COLO829 (cell line): ENCODE measurements at places on chromosomes 7 and 10.

DNA sequence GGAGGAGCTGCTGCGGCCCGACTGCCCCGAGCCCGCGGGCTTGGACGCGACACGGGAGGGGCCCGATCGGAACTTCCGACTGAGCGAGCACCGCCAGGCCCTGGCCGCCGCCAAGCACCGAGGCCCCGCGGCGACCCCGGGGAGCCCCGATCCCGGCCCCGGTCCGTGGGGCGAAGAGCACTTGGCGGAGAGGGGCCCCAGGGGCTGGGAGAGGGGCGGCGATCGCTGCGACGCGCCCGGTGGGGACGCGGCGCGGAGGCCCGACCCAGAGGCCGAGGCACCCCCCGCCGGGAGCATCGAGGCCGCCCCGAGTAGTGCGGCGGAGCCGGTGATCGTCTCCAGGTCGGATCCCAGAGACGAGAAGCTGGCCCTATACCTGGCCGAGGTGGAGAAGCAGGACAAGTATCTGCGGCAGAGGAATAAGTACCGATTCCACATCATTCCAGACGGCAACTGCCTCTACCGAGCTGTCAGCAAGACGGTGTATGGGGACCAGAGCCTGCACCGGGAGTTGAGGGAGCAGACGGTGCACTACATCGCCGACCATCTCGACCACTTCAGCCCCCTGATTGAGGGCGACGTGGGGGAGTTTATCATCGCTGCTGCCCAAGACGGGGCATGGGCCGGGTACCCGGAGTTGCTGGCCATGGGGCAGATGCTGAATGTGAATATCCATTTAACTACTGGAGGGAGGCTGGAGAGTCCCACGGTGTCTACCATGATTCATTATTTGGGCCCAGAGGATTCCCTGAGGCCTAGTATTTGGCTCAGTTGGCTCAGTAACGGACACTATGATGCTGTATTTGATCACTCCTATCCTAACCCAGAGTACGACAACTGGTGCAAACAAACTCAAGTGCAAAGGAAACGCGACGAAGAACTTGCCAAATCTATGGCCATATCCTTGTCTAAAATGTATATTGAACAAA is 1.4 kb downstream of the OTUD1 start:
- no peak for DNase-seq

DNA sequence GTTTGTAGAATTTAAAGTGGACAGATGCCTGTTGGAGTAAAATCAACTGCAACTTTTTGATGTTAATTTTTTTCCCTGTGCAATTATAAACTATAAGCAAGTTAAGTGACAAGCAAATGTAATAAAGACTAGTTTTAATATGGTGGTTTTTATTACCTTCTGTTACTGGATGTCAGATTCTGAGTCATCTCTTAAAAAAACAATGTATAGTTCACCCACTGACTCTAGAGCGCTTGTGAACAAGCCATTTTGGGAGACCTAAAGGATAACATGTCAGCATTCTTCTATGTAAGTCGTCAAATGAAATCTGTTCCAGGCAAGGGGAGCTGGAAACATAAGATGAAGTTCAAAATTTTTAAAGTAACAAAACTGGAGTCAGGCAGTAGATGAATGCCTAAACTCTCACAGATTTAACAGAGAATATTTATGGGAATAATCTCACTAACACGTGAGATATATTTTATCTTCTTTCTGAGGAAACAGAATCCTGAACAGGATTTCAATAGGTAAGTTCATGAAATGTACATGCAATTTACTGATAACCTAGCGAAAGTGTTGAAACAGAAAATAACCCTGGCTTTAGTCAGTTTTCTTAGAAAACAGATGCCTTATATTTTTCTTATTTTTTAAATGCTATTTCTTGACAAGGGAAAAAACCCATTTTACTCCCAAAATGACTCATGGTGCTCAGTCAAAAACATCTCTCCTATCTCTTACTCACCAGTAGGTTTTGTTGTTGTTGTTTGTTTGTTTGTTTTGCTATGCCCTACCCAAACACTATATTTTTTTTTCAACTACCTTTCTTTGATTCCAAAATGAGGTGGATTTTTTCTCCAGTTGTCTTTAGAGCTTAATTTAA is 91.7 kb downstream of the SLC39A12 start:
- DNase-seq, result no peak

DNA sequence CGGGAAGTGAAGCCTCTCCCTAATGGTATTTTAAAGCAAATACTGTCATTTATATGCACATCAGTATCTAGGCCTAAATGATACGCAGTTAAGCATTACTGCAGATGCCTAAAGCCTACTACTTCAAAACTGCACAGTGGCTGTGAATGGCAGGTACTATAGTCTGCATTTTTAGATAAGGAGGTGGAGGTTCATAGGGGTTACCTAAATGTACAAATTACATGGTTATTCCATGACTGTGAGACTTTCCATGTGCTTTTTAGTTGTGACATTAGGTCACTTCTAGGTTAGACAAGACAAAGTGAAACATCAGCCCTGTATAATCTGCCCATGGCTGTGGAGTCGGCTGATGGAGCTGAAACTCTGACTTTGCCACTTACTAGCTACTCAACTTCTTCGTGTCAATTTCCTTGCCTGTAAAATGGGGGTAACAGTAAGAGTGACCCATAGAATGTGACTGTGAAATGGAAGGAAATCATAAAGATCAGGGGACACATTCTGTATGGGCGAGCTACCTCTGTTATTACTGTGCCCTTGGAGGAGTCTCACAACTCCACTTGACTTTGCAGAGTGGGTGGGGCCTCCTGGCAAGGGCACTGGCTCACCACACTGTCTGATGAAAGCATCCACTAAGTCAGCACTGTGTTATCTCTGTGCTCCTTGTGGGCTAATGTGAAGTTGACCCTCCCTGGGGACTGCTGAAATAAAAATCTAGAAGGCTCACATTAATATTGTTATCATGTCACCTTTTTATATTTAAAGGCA is 239.4 kb downstream of the TNS3 start:
- DNase-seq, result no peak

- no peak for DNase-seq
Observed at GRCh38 chr7:141844256-141844655, 3.0 kb upstream of the PRSS37 start.

DNA sequence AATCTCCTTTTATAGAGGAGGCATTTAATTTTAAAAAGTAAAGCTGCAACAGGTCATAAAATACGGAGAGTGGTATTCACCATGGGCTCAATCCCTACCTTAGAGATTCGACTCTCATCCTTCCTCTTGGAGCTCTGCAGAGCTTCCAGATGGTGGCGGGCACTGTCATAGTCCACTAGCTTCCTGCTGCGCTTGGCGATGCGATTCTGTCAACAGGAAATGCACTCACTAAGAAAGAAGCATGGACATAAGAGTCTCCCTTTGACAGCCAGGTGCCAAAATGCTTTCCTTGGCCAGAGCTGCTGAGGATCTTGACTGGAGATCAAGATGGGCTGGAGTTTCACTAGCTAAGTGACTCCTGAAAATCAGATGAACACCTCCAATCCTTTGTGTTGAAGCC is 154.4 kb downstream of the AMPH start:
- DNase-seq, result no peak

DNA sequence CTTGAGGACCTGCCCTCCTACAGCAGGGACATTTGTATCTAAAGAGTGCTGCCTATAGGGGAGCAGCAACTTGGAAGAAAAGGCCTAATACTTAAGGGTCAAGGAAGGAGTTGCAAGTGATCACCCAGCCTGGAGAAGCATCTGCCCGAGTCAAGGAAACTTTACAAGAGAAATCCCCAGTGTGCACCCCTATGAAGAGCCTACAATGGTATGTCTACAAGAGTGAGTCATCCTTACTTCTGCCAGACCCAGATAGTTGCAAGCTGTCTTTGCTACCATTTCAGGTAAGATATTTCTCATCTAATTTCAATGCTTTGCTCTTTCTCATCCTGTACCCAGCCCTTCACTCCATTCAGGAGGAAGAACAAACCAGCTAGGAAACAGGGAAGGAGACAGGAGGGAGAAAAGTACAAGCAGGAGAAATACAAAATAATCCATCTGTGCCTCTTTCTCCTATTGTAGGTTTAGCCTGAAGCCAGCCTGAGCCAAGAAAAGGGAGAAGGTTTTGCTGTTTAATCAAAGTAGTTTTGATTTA is 34.4 kb upstream of the AGR3 start:
- DNase-seq, result no peak

DNA sequence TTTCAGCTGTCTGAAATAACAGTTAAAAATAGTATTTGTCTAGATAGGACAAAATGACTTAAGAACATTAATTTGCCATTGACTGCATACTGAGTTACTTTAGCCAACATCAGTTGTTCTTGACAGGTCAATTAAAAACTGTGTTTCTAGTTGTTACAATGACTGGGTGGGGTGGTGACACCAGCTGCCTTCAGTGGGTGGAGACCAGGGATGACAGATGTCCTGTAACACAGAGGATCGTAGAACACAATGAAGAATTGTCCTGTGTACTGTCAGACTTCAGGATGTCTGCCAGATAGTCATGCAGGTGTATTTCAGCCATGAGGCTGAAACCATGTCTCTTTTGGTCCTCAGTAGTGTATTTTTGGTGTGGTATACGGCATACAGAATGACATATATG is 24.4 kb downstream of the TRUB1 start:
- DNase-seq, result no peak

DNA sequence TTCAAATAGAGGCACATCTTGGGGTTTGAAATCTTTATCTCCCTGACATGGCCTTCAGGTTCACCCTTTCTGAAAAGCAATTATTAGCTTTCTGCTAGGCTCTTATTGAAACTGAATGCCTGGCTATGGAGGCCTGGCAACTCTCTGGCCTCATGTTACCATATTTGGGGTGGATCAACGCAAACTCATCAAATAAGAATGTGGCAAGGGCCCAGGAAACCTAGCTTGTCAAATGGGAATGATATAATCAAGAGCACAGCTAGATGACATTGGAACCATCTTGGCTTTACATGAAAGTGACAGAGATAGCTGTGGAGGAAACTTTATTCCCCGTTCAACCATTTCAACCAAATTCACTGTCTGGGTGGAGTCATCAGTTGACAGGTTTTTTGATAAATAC is 202.8 kb upstream of the SMIM30 start:
- no peak for DNase-seq

GRCh38 chr7:110386913-110387312 is 704.0 kb upstream of the LRRN3 start:
- no peak for DNase-seq

DNA sequence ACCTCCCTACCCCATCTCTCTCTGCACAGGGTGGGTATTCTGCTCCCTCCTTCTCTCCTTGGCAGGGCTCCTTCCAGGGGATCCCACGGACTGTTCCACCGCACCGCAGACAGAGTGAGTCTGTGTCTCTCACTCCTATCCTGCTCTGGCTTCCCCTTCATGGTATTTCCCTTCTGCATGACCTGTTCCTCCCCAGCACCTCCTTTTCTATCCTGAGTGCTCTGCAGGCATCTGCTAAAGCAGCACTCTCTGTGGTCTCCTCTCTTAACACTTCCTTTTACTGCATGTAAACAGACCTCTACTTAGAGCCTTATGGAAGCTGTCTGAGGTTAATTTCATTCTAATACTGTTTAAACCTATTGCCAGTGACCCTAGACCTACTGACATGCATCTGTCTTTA is 171.5 kb downstream of the CCSER2 start:
- DNase-seq, result no peak

DNA sequence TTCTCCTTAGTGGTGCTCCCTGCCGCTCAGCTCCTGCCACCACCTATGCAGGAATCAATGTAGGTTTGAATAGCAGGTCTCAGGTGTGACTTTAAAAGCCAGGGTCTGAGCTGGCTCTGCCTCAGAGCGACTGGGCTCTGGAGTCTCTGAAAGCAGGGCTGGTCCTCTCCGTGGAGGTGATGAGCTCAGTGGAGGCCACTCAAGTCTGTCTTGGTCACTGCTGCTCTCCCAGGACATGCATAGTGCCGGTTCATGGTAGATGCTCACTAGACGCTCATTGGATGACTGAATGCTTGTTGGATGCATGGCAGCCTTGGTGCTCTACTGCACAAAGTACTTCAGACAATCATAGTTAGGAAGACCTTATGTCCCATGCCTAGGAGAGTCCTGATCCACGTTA is 45.1 kb upstream of the PTF1A start:
- no peak for DNase-seq

- DNase-seq, result no peak
Observed at GRCh38 chr10:89478085-89478738, 57.2 kb downstream of the SLC16A12 start.

GRCh38 chr10:91741356-91741755 is 56.9 kb upstream of the TNKS2 start:
- no peak for DNase-seq

- DNase-seq, result no peak
Observed at GRCh38 chr10:11499425-11500071, 111.9 kb downstream of the USP6NL start.

- DNase-seq, result no peak
Observed at GRCh38 chr10:35507519-35508109, 97.5 kb upstream of the GJD4 start.

DNA sequence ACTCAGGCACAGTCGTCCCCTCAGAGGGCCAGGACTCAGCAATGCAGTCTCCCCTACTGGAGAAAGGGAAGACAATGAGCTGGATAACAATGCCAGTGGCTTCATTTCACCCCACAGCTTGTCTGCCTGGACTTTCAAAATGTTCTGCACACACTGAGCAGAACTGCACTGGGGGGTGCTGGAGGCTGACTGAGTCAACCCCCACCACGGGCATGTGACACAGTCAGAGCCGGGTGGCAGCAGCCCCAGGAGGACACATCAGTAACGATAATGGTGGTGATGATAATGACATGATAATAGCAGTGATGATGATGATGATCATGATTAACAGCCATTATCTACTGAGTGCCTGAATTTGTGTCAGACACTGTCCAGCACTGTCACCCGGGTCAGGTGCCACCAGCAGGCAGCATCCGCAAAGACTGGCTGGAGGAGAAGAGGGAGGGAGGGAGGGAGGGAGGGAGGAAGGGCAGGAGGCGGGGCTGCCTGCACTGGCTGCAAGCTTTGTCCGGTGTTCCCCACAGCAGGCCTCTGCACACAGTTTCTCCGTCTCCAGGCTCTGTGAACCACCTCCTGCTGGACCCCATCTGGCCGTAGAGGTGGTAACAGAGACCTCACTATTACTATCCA is 67.4 kb downstream of the PLXNA4 start:
- no peak for DNase-seq

GRCh38 chr10:103507235-103508191 is 14.0 kb downstream of the NEURL1 start:
- no peak for DNase-seq

GRCh38 chr7:143507094-143507518 is 29.4 kb downstream of the TAS2R41 start:
- no peak for DNase-seq

- no peak for DNase-seq
Observed at GRCh38 chr10:103265717-103266329, 11.1 kb upstream of the INA start.

GRCh38 chr10:112607506-112607905 is 160.5 kb downstream of the VTI1A start:
- no peak for DNase-seq
